ENCODE measurements at places on chromosomes 1 and 21.

DNA sequence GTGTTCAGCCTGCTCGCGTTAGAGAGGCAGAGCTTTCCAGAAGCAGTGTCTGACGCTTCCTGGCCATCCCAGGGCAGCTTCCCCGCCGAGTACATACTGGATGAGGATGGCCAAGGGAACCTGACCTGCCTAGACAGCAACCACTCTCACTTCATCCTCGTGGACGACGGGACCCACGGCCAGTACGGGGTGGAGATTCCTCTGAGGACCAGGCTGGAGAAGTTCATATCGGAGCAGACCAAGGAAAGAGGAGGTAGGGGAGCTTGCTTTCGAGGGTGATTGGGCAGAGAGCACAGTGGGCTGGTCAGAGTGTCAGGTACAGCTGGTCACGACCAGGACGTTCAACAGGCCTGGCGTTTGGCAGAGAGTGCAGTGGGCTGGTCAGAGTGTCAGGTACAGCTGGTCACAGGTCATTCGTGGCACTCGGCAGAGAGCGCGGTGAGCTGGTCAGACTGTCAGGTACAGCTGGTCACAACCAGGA lies 22.4 kb downstream of the TRPM2 start:
- peak; percentile 10 for DNase-seq

DNA sequence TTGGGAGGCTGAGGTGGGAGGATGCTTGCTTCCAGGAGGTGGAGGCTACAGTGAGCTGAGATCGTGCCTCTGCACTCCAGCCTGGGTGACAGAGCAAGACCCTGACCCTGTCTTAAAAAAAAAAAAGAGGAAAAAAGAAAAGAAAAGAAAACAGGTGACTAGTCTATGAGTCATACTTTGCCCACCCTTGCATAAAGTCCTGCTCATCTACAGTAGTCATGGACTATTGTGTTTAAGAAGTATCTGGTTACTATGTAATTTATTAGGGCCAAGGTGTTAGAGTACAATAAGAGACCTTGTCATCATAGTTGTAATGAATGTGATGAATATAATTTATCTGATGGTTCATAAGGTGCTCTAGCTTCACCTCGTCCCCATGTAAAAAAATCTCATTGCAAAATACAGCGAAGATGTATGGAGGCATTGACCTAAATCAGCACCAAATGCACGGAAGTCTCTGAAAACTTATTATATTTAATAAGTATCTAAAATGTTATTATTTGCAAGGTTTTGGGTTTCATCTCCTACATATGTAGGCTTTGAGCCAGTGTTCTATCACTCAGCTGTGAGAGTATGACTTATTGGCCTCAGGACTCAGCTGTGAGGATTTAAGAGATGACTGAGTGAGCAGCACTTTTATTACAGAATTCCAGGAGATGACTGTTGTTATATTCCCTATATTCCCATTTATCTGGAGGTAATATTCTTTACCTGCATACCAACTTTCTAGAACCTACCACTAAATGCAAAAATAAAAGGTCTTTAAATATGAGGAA lies 19.9 kb upstream of the KCNJ6 start:
- no peak for DNase-seq

DNA sequence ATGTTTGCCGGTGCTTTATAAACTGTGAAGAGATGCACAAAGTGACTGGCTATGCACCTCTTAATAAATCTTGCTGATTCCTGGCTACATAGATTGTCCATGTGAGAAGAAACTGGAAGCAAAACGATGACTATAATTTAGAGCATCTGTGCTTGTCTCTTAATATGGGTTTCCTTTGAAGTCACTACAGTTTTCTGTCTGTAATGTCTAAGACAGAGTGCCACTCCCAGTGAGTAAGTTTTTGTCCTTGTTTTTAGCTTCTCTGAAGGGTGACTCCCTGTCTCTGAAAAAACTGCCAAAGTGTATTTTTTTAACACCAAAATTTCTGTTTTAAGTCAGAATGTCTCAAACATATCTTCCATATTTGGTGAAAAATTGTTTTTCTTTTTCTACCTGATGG lies 175.1 kb downstream of the FASLG start:
- no peak for DNase-seq

GRCh38 chr1:203440771-203441170 lies 34.8 kb upstream of the PRELP start:
- no peak for DNase-seq

DNA sequence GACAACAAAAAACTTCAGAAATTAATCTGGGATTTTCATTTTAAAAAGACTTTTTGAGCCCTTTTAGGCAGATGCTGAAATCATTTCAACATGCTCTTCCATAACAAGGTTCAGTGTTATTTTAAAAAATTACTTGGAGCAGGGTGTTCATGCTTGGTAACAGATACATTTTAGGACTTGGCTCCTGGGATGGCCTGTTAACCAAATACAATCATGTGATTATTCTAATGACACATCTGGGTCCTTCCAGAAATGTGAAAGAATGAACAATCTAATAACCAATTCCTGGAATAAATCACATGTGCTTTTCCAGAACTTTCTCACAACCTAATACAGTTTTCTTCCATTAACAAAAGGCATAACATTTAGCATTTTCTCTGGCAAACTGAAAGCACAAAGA lies 379.8 kb upstream of the RUNX1 start:
- no peak for DNase-seq

DNA sequence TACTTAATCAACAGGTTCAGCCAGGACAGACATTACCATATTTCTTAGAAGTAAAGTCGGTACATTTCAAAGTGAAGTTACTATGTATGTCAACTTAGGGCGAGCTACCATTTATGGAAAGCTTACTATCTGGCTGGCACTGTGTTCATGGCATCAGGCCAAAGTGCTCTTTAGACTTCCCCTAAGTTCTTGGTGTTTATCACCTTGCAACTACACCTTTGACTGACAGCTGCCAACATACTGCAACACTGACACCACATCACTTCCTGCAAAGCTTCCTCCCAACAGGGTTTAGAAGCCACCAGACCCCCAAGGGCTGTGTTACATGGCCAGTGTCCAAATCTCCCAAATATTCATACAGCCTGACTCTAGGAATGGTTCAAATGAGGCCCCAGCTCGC lies 61.0 kb downstream of the TIAM1 start:
- no peak for DNase-seq

DNA sequence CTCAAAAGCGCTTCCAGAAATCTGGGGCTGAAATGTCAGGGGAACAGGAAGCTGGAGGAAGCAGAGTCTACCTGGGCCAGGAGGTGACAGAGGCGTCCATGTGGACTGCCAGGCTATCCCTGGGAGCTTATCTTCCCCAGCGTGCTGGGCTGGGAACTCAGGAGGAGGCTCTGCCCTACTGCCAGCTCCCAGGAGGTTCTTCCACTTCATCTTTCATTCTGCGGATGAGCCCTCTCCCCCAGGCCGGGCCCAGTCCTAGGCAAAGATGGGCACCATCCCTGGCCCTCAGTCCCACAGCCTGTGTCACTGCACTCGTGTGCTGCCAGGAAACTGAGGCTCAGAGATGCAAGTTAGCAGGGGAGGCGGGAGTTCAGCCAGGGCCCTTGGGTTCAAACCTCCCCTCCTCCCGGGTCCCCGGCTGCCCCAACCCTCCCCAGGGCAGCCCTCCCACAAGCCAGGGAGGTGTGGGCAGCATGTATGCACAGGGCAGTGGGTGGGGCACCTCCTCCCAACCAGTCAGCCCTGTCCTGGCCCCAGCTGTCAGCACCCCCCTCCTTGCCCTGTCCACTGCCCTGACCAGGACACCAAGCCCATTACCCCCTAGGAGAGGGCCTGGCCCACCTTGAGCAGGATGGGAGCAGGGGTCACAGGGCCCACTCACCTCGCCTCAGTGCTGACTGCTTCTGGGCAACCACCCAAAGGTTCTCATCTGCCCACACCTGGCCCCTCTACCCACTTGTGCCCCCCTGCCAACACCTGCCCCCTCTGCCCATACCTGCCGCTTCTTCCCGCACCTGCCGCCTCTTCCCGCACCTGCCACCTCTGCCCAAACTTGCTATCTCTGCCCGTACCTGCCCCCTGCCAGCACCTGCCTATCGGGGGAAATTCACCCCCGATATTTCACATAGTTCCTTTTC lies 226.0 kb downstream of the NPHP4 start:
- no peak for DNase-seq

GRCh38 chr1:43910343-43910742 lies 23.3 kb upstream of the ARTN start:
- no peak for DNase-seq
